K562 (cell line): ENCODE measurements at places on chromosomes 2 and 18.

DNA sequence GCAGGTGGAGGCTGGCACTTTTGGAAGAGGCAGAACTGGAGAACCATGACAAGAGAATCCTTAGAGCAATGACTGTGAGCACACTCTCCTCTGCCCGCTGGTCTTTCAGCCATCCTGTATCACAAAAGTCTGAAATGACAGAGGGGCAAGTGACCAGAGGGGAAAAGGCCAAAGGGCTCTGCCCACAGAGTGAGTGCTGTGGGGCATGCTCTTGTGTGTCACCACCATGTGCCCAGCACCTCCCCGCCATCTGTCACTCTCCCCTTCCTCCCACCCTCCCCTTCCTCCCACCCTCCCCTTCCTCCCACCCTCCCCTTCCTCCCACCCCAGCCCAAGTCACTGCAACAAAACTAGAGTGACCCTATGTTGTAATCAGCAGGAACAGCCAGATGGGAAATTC lies 31.9 kb downstream of the DAW1 start:
- no peak for DNase-seq

DNA sequence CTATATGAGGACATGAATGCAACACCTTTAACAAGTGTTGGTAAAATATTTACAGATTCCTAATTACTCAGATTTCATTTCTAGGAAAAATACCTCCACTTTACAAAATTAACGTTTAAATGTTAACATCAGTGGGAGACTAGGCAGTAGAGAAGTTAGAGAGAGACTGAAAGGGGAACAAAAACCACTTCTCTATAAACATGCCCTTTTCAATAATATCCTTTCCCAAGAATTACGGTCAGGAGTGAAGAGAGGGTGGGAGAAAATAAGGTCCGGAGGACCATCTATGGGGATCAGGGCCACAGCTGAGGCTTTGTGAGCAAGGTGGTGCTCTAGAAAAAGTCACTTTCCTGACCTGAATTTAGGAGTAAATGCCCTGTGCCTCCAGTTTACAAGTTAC lies 65.3 kb upstream of the WIPF1 start:
- DNase-seq = no peak

DNA sequence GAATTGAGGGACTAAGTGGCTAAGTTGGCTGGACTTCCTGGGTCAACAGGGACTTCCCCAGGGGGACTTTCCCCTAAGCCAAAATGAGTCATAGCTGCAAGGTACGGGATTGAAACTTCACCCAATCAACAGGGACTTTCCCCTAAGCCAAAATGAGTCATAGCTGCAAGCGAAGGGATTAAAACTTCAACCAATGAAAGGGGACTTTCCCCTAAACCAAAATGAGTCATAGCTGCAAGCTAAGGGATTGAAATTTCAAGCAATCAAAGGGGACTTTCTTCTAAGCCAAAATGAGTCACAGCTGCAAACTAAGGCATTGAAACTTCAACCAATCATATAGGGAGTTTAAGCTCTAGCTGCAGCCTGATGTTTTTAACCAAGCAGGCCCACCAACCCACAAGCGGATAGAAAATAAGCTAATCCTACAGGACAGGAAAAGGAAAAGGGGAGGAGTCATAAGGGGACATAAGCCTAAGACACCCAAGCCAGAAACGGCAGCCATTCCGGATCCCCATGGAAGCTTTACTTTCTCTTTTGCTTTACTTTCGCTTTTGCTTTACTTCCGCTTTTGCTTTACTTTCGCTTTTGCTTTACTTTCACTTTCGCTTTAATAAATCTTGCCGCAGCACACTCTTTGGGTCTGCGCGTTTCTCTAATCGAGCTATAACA lies 1375.4 kb upstream of the CELF4 start:
- no peak for DNase-seq

GRCh38 chr2:187404431-187405110 lies 43.5 kb downstream of the CALCRL start:
- DNase-seq = no peak

- DNase-seq = no peak
Measured at GRCh38 chr2:218230882-218231281, 13.9 kb downstream of the ARPC2 start.

GRCh38 chr2:197286805-197287595 lies 23.6 kb downstream of the ANKRD44 start:
- no peak for DNase-seq

DNA sequence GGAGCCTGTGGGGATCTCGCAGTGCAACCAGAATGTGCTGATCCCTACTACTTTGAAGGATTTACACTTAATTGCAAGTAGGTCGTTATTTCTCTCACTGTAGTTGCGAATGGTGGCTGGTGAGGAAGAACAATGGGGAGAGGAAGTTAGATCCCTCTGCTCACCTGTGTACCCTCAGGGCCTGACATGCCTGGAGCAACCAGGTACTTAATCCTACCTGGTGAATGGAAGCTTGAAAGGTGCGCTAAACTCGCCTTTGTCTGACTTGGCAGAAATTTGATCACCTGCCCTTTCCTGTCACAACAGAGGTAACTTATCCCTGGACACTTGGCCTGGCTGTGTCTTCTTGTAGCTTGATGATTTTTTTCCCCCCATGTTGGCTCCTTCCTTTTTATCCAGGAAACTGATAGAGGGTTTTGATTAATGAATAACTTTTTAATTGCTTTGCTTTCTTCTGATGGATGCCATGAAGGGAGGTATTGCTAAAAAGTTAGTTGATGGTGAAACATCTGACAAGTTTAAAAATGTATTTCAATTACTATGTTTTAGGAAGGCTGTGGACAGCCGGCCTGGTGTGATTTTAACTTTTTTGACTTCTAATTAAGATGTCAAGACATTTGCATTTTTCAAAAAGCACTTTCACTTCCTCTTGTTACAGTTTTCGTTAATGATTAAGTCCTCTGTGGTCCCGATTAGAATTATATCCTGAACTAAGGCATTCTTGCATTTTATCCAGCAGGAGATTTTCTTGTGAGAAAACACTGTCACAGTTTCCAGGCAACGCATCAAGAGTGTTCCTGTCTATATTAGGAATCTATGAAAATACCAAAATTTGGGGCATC lies 9.2 kb downstream of the SGPP2 start:
- no peak for DNase-seq

- no peak for DNase-seq
Measured at GRCh38 chr2:29039718-29040480, 34.4 kb downstream of the PCARE start.
